ENCODE measurements at places on chromosomes 7 and 10.

DNA sequence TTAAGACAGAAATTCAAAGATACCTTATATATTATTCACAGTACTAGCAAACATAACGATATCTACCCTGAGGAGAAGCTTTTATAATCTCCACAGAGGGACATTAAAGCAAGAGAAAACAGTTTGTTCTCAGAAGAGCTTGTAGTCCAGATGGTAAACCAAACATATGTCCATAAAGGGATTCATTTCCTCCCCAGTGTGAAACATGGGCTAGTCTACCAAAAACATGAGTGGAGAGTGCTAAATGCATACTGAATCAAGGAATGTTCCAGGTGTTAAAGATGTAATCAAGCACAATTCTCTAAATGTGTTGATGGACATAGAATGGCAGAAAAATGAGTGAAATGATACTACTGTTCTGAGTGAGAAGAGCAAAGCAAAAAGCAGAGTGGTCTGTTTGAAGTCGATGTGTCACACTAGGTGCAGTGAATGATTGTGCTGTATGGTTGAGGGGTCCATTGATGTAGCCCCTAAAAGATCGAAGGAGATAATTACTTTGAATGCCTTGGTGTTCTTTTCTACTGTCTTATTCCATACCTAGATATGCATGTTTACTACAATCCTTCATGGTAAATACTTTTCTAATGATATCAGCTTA lies 25.3 kb downstream of the BCAP29 start:
- no peak for DNase-seq

DNA sequence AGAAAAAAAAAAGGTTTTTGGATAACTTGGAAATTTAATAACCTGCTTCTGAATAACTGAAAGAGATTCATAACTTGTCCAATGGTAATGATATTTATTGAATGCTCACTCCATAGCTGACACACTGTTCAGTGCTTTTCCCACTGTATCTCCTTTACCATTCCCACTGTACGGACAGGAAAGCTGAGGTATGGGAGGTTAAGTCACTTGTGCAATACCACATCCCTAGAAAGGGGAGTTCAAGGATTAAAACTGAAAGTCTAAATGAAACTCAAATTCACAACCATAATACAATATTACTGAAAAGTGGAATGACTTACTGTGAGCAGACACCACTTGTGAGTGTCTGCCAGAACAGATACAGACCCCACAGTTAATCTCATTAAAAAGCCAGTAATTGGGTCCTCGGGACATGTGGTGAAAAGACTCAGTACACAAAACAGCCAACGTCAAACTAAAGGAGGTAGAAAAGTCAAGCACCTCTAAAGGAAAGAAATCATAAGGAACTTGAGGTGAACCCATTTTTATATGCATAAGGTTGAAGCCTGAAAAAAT lies 13.8 kb upstream of the RHOBTB1 start:
- no peak for DNase-seq

DNA sequence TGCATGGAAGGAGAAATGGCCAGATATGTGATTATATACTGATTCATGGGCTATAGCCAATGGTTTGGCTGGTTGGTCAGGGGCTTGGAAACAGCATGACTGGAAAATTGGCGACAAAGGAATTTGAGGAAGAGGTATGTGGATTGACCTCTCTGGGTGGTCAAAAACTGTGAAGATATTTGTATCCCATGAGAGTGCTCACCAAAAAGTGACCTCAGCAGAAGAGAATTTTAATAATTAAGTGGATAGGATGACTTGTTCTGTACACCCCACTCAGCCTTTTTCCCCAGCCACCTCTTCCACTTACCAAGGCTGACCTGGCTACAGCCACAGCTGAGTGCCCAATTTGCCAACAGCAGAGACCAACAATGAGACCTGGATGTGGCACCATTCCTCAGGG lies 146.7 kb downstream of the GPR37 start:
- DNase-seq, result no peak

DNA sequence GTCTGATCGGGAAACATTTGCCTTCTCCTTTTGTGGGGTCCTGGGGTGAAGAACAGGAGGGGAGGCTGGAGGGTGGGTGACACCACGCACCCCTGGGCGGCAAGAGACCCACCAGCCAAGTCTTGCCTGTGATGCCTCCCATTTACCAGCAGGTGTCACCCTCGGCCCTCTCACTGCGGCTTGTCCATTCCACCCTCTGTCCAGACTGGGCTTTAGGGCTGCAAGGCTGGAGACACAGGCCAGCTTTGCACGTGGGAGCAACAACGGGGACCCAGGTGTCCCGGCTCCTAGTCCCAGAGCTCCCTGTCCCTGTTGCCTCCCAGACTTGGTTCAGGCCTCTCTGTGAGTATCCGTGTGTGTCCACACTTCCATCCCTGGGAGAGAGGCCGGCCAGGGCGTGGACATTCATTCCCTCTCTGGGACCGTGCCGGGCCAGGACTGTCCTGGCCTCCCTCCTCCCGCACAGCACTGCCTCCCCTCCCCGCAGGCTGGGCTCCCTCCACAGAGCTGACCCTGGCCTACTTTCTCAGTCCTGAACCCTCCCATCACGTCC lies 36.2 kb upstream of the GTF2IRD1 start:
- peak; percentile 45 for DNase-seq

DNA sequence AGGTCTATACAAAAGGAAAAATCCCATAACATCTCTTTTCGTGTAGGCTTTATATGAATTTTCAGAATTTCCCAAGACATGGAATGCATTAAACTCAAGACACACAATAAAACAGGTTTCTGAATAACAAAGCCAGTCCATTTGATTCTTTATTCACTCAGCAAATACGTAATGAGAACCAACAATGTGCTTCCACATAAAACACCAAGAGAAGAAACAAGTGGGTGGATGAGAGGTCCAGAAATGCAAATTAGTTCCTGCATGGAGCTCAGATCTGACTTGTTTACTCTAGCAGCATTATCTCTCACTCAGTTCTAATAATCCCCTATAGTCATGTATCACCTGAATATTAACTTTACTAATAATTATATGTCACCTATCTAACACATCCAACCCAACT lies 249.5 kb downstream of the LRRTM3 start:
- no peak for DNase-seq

DNA sequence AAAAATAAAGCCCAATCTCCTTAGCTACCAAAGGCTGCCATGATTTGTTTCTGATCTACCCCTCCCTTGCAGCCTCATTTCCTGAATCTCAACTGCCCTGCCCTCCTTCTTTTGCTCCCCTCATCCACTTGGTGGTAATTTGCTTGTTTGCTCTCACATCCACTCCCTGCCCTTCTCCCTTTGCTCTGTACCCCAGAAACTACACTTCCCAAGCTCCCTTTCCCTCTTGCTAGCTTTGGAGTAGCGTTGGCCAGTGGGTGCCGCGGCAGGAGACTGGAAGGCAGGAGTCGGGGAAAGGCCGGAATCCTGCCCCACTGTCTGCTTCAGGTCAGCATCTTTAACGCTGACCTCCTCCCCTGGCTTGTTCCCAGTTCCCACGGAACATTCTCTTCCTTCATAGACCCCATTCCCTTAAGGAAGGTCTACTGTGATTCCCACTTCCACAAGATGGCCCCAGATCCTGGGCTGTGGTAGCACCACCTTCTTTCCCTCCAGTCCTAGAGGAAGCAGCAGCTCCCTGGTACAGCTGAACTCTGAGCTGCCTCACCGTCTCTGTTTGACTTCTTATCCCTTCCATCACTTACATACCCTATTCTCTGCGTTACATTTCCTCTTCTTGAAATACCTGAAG lies 79.1 kb downstream of the PIK3CG start:
- DNase-seq, result no peak

DNA sequence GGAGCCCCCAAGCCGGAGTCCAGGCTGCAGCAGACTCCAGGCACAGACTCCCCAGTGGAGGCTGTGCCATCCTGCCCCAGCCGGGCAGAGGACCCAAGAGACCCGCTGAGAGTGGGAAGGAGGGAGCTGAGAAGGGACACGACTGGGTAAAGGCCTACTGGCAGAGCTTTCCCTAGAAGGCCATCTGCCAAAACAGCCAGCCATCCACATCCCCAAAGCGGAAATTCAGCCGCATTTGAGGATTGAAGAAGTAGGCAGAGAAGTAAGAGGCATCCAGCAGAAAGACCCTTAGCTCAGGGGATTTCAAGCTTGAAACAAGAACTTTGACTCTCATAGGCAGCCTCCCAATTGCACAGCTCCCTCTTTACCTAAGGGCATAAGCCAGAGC lies 857 bp downstream of the CPXM2 start:
- DNase-seq, result no peak

DNA sequence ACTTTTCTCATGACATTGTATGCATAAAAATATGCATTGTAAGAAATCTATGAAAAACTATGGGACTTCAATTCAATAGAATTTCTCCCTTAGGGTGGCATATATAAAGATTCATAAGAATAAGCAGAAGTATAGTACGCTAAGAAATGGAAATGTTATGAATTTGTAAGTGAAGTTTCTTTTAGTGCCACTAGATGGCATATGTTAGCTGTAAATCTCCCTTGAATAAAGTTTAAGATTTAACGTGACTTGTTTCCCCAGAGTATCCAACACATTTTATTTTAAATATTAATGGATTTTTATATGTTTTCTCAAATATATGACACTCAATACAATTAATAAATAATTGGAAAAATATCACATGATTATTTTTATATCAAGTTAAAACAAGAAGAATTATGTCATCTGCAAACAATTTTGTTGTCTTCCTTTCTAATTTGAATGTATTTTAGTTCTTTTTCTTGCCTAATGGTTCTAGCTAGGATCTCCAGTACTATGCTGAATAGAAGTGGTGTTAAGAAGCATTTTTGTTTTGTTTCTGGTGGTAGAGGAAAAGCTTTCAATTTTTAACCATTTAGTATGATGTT lies 287.2 kb downstream of the HGF start:
- DNase-seq, result no peak

GRCh38 chr10:600876-601659 lies 88.4 kb downstream of the DIP2C start:
- no peak for DNase-seq
